ENCODE measurements at places on chromosomes 1 and 21.

GRCh38 chr1:156026588-156026987 lies 5.8 kb upstream of the SSR2 start:
- DNase-seq = no peak

- DNase-seq = no peak
Measured at GRCh38 chr1:84605157-84605556, 30.9 kb upstream of the CTBS start.

GRCh38 chr1:55695552-55695951 lies 480.4 kb upstream of the USP24 start:
- DNase-seq = no peak

- no peak for DNase-seq
Measured at GRCh38 chr1:54751426-54751825, 12.9 kb downstream of the PARS2 start.

- DNase-seq = no peak
Measured at GRCh38 chr1:115839029-115839678, 1.8 kb downstream of the NHLH2 start.

GRCh38 chr1:89911191-89911991 lies 83.5 kb upstream of the ZNF326 start:
- DNase-seq = no peak

DNA sequence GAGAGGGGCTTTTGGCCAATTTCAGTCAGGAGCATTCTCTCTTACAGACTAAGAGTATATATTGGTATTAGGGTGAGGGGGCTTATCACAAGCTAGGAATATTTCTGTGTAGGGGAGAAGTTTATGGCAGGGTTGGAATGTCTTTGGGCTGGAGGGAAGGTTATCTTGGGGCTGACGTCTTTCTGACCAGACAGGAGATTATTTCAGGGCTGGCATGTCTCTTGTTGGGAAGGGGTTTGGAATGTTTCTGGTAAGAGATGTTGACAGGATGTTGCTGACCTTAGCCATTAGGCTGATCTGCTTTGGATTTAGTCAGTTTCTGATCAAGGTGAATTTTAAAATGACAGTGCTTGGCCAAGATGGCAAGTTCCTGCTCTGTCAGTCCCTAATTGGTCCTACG lies 17.8 kb upstream of the HSD3B1 start:
- DNase-seq = no peak

- DNase-seq = no peak
Measured at GRCh38 chr1:213094446-213094845, 43.4 kb downstream of the RPS6KC1 start.

- DNase-seq = peak; percentile 85
Measured at GRCh38 chr1:204763773-204764427, 78.4 kb upstream of the LRRN2 start.

DNA sequence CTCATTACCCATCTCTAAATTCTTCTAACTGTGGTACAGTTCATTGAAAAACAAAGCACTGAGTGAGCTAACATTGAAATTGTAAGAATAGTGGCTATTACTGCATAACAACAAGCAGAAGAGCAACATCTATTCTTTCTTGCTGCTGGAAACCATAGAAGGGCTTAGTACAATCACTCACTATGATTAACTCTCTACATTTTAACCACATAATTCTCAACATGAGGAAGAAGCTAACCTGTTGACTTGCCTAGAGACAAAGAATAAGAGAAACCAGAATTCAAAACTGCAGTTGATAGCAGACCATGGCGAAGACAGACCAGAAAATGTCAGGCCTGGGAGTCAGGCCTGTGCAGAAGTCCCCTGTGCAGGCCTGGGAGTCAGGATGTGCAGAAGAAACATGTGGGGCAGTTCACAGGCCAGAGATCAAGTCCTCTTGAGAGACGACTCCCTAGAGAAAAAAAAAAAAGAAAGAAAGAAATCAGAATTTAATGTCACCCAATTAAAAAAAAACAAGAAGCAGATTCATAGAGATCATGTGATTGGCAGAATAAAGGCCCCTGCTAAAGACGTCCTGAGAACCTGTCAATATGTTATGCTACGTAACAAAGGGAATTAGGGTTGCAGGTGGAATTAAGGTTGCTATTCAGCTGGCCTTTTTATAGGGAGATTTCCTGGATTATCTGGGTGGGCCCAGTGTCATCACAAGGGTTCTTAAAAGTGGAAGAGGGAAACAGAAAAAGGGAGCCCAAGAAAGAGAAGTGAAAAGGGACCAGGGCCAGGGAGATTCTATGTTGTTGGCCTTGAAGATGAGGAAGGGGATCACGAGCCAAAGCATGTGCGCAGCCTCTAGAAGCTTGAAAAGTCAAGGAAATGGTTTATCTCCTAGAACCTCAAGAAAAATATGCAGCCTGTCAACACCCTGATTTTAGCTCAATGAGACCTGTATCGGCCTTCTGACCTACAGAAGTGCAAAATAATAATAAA lies 94.9 kb downstream of the MRPL39 start:
- no peak for DNase-seq

DNA sequence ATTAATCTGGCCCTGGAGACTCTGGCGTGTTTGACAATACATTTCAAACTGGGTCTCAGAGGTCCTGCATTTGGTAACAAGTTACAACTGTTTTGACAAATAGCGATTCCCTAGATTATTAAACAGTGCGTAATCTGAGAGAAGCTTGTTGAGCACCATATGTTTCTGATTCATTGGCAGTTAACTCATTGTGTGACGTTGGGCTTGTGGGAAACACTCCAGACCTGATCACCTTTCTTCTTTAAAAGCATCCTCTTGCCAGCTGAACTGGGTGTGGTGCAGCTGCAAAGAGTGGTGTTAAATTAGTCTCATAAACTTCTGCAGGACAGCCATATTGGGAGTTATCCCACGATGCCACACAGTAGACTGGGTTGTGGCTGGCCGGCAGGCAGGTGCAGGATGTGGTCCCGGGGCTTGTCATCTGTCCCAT lies 82.7 kb downstream of the CDC7 start:
- DNase-seq = peak; percentile 59

- no peak for DNase-seq
Measured at GRCh38 chr1:46605232-46605631, 1.2 kb upstream of the MKNK1 start.

- DNase-seq = no peak
Measured at GRCh38 chr1:188941986-188942385, 1535.7 kb downstream of the BRINP3 start.

DNA sequence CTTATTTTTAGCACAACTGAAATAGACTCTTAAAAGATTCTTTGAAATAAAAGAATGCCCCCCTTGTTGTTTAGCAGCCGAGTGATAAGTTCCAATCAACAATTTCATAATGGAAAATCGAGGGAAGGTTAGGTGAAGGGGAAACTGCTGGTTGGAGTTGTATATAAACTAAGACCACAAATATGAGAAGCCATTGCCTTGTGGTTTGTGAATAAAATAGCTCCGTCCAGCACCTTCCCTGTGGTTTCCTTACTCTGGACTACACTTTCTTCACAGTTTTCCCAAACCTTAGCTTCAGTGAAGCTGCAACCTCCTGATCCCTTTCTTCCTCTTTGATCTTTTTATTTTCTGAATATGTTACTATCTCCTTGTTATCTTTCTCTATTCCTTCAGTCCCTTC lies 6.7 kb upstream of the RAB3GAP2 start:
- DNase-seq = peak; percentile 18

DNA sequence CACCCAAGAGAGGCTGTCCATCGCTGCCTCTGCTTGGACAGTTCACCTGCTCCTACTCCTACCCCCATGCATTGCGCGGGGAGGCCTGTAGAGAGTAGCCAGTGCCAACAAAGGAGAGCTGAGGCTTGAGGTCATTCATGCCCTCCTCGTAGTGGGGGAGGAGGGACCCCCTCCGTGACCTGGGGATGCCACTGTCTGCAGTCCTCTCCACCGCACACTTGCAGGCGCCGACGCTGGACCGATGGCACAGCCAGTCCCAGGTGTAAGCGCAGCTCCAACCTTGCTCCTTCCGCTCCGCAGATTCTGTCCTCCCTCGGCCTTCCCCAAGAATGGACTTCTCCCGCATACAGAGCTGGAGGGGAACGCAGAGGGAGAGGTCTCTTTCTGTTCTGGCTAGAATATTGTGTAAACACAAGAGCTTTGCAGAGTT lies 672 bp upstream of the PHLDA3 start:
- no peak for DNase-seq

- DNase-seq = no peak
Measured at GRCh38 chr21:45590246-45590725, 48.0 kb upstream of the SLC19A1 start.

GRCh38 chr21:35102488-35103371 lies 53.6 kb upstream of the RUNX1 start:
- DNase-seq = no peak

DNA sequence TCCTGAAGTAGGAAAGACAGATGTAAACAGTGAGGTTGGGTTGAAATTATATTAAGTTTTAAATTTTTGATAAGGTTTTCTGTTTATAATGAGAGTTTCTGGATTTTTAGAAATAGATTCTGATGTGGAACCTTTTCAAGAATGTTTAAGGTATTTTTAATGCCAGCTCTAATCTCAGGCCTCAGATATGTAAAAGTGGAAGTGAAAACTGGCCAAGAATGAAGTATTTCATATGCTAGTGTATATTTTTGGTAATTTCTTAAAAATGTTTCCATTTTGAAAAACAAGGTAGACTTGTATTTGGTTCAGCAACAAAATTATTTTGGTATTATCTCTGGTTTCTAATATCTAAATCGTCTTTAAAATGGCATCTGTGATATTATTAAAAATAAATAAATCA lies 14.4 kb downstream of the IFNAR1 start:
- DNase-seq = no peak

DNA sequence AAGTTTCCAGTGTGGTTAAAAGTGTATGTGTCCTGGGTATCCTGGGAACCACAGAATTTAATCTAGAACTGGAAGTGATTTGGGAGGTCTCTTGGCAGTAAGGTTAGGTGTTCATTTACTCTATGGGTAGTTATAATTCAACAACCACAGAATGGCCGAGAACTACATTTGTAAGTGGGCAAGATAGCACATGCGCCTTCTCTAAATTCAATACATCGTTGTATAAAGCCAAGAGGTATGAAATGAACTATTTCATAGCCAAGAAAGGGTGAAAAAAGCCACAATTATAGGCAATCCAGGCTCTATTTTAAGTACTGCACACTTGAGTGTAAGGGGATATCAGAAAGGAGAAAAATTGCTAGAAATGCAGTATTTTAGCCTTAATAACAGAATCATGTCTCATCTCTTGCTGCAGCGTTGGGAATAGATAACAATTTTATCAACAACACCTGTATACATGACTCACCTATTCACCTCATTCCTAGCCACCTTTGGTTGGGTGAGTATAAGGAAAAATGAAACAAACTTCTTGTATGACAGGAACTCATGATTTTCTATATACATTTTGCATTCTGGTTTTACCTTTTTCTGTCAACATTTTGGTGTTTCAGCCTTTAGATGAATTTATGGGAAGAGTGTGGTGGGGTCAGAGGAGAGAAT lies 4.5 kb downstream of the SDCCAG8 start:
- DNase-seq = no peak

GRCh38 chr1:154726896-154727753 lies 119.1 kb upstream of the ADAR start:
- DNase-seq = no peak

DNA sequence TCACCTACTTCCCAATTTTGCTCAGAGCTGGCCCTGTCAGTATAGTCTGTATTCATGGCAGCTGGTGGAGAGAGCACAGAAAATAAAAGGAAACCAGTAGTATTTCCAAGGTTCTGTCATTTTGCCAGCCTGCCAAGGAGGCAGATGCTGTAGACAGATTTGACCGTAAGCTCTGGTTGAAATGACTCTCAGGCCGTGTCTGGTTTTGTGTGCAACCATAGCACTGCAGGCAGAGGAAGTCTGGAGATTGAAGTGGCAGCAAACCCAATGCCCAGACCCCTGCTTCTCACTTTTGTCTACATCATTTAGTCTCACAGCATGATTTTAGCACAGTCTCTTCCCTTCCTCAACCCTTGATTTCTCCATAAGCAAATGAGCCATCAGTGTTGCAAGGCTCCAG lies 291.7 kb downstream of the PAPPA2 start:
- DNase-seq = no peak

DNA sequence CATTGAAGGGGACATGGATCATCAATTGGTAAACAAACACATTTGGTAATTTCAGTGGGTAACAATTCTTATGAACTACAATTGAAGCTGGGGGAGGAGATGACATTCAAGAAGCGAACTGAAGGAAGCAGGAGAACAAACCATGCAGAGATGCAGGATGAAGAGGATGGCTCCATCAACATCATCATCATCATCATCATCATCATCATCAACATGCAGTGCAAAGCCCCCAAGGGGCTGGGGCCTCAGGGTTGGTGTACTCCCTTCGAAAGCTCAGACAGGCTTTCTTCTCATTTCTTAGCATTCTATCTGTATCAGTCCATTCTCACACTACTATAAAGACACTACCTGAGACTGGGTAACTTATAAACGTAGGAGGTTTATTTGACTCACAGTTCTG lies 105.8 kb downstream of the DUSP10 start:
- DNase-seq = no peak

DNA sequence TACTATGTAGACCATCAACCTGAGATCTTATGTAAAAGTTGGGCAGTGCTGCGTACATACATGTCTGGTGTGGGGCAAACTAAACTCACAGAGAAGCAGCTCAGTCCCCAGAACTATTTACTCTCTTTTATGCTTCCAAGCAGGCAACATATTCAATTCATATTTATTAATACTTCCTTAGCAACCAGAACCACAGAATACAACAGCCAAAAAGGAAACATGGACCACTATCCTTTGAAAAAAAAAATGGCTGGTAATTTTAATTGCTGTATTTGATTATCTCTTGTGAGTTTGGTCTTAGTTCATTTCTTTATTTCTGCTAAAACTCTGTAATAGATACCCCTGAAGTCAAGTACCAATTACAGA lies 1.5 kb upstream of the PPP1R15B start:
- no peak for DNase-seq

DNA sequence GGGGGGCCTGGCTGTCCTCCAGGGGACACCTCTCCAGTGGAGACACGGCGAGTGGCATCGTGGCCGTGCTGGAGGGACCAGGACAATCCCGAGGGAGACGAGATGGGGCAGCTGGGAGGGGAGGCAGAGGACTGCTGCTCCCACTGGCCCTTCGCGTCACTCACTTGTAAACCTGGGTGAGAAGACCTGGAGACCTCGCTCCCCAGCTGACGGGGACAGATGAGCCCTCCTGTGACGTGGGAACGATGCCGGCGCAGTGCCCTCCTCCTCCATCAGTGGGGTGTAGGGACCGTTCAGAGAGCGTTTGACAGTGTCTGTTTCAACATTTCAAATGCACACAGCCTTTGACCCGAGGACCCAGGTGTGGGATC lies 4.6 kb downstream of the SPATC1L start:
- DNase-seq = no peak

All from A172 (cell line).